ENCODE measurements at places on chromosomes 5 and 9. TPM values are rescaled to one million over a fixed set of nuclear protein-coding genes. Genes with fewer than 3 reads are reported as not detected.
A peak's percentile ranks its signal among the peaks of the same experiment; 100 is the strongest.

DNA sequence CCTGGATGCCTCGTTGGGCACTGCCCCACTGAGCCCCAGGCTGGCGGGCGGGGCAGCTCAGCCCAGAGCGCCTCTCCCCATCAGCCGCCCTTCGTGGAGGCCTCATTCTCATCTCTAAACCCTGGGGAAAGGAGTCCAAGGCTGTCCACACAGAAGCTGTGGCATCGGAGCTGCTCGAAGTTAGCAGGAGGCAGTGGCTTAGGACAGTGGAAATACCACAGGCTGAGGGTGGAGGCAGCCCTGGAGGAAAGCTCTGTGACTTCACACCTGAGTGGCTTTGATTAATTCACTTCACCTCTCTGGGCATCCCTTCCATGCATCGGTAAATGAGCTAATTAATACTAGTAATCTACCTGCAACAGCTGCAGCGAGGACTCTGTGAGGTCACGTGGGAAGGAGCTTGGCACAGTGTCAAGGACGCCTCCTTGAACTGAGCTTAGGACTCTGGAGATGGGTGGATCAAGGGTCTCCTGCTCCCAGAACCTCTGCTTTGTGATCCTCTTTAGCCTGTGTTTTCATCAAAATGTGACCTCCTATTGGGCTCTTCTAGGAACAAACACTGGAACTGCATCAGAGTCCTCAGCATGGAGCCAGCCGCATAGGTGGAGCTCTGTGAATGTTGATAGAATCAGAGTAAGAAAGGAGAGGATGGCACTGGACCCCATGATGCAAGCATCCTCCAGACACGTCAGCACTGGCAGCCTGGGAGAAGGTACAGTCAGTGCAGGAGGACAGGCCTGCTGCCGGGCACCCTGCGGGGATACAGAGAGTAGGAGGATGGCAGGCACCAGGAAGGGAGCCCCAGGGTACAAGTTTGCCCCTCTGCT is 842 bp upstream of the ANGPTL2 start:
- DNase-seq = no peak
- peak overlapping the region; percentile 77 for H3K4me3 ChIP-seq
- H3K27me3 ChIP-seq = no peaks in the 10 kb centered on the region
- peak overlapping the region; percentile 93 for H3K27ac ChIP-seq
- peaks cover 2% of the 10 kb centered on the region for H3K36me3 ChIP-seq

GRCh38 chr5:65811885-65812284 is 89.9 kb downstream of the NLN start:
- no peaks in the 10 kb centered on the region for H3K36me3 ChIP-seq
- no peaks in the 10 kb centered on the region for H3K27me3 ChIP-seq
- H3K4me3 ChIP-seq = no peak overlapping the region
- no peak for DNase-seq
- no peaks in the 10 kb centered on the region for H3K4me1 ChIP-seq
- H3K27ac ChIP-seq = no peak overlapping the region

GRCh38 chr5:76199336-76200318 is 116.4 kb downstream of the SV2C start:
- H3K36me3 ChIP-seq = no peaks in the 10 kb centered on the region
- no peaks in the 10 kb centered on the region for H3K4me1 ChIP-seq
- H3K27me3 ChIP-seq = no peaks in the 10 kb centered on the region
- H3K27ac ChIP-seq = no peak overlapping the region
- H3K4me3 ChIP-seq = no peak overlapping the region
- DNase-seq = no peak

Gene LNPEP
- 35.3 TPM for total RNA-seq

GRCh38 chr5:172707285-172708182 is 63.5 kb downstream of the DUSP1 start:
- H3K27ac ChIP-seq = no peak overlapping the region
- H3K36me3 ChIP-seq = no peaks in the 10 kb centered on the region
- H3K4me1 ChIP-seq = no peaks in the 10 kb centered on the region
- H3K4me3 ChIP-seq = no peak overlapping the region
- no peak for DNase-seq

DNA sequence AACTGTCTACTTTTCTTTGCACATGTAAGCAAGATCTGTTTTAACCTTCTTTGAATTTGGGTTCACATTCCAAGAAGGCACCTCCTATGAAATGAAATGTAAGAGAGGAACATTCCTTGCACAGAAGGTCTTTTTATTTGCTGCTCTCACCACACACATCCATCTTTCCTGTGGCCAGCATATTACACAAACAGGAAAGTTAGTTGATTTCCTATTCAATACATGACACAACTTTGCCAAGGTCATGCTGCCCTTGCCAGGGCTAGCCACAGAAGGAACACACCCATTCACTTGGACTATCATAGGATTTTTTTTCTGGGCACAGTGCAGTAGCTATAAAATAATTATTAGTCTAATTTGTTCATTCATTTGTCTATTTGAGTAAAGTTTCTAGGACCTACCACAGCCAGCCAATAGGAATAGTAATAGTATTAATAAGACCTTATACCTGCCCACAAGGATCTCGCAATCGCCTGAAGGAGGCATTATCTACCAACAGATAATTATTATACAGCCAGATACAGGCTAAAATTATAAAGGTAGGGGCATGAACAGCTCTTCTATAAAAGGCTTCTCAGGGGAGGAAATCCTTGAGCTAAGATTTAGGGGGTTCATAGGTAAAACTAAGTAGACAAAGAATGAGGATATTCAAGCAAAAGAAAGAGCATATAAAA is 78.1 kb upstream of the NREP start:
- no peaks in the 10 kb centered on the region for H3K36me3 ChIP-seq
- H3K4me1 ChIP-seq = no peaks in the 10 kb centered on the region
- no peak overlapping the region for H3K27ac ChIP-seq
- no peak for DNase-seq
- H3K4me3 ChIP-seq = no peak overlapping the region

DNA sequence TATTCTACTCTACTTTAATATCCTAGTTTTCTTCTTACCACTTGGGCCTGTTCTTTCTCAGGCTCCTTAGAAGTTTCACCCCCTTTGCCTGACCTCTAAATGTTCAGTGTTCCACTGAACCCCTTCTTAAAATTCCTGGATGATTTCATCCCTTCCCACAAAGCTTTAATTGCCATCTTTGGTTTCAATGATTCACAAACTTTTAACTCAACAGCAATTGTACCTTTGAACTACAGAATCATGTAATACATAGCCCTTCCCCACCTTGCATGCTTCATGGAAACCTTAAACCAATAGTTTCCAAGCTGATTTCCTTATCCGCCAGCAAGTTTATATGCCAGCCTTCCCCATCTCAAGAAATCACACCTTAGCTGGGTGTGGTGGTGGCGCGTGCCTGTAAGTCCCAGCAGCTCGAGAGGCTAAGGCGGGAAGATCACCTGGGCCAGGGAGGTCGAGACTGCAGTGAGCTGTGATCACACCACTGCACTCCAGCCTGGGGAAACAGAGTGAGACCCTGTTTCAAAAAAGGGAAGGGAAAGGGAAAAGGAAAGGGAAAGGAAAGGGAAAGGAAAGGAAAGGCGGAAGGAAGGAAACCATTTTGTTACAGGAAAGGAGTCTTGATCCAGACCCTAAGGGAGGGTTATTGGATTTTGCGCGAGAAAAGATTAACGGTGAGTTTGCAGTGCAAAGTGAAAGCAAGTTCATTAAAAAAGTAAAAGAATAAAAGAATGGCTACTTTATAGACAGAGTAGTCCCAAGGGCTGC is 1023.7 kb upstream of the DMAC1 start:
- H3K27ac ChIP-seq = no peak overlapping the region
- DNase-seq = no peak
- no peaks in the 10 kb centered on the region for H3K36me3 ChIP-seq

Gene INSL4
- total RNA-seq = not detected

DNA sequence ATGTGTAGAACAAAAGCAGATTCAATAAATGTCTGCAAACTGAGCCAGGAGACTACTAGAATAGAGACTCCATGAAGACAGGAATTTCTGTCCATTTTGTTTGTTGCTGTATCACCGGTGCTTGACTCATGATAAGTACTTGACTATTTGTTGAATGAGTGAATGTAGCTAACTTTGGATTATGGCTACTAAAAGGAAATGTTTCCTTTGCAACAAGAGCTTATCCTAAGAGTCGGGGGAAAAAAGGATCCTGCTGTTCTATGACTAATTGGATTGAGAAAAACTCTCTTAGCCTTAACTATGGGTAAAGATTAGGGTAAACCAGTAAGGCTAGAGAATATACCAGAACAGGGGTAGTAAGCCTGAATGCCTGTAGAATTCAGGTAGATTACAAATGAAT is 3.5 kb downstream of the PAIP1 start:
- H3K4me1 ChIP-seq = peaks cover 25% of the 10 kb centered on the region
- DNase-seq = no peak
- H3K36me3 ChIP-seq = peaks cover 8% of the 10 kb centered on the region
- H3K4me3 ChIP-seq = no peak overlapping the region

GRCh38 chr9:91433180-91433579 is 9.5 kb upstream of the NFIL3 start:
- no peak overlapping the region for H3K27ac ChIP-seq
- no peak overlapping the region for H3K4me3 ChIP-seq
- no peaks in the 10 kb centered on the region for H3K36me3 ChIP-seq
- DNase-seq = no peak

Gene CDH9
- total RNA-seq = not detected

DNA sequence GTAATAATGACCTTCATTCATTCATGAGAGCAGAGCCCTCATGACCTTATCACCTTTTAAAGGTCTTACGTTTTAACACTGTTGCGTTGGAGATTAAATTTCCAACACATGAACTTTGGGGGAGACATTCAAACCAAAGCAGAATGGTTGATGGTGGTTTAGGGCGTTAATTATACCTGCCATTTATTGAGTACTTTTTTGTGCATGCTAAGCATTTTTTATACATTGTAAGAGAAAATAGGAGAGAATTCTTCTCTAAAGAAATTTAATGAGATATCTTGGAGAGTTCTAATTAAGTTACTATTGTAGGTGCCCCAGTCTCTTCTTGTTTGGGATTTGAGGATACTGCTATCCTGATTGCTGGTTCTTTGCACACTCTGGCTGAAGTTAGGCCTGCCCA is 12.4 kb downstream of the AP3S1 start:
- H3K27ac ChIP-seq = no peak overlapping the region
- no peak overlapping the region for H3K4me3 ChIP-seq
- no peaks in the 10 kb centered on the region for H3K36me3 ChIP-seq
- H3K27me3 ChIP-seq = no peaks in the 10 kb centered on the region
- DNase-seq = no peak

DNA sequence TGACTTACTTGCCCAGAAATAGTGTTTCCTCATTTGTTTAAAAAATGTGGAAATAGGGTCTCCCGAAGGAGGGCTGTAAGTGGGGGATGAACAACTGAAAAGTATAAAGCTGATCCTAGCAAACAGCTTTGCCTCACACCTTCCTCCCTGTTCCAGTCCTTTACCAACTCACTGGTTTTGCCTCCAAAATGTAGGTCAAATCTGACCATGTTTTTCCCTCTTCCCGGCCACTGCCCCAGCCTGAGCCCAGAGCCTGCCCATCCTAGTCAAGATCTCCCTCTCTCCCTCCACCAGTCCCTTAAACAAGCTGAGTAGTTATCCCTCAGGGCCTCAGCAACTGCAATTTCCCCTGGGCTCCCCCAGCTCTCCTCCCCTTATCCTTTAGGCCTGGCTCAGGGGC is 82.4 kb upstream of the FBXW11 start:
- H3K4me3 ChIP-seq = no peak overlapping the region
- peaks cover 6% of the 10 kb centered on the region for H3K36me3 ChIP-seq
- H3K4me1 ChIP-seq = no peaks in the 10 kb centered on the region
- DNase-seq = no peak

DNA sequence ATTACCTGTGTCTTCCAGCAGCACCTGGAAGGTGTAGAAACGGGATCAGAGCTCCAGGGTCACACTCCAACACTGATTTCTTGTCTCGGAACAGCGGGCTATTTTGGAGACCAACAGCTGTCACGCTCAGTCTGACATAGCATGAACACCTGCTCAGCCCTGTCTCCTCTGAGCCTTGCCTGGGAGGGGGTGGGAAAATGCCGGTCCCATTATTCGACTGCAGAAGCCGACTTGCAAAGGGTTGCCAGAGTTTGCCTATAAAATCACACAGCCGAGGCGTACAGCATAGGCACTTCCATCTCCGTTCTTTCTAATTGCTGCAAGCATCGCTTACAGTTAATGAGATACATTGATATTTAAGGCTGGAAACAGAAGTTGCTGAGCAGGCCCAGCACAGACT is 300.8 kb upstream of the MSX2 start:
- no peak overlapping the region for H3K27ac ChIP-seq
- H3K4me3 ChIP-seq = no peak overlapping the region
- no peaks in the 10 kb centered on the region for H3K4me1 ChIP-seq
- DNase-seq = no peak

DNA sequence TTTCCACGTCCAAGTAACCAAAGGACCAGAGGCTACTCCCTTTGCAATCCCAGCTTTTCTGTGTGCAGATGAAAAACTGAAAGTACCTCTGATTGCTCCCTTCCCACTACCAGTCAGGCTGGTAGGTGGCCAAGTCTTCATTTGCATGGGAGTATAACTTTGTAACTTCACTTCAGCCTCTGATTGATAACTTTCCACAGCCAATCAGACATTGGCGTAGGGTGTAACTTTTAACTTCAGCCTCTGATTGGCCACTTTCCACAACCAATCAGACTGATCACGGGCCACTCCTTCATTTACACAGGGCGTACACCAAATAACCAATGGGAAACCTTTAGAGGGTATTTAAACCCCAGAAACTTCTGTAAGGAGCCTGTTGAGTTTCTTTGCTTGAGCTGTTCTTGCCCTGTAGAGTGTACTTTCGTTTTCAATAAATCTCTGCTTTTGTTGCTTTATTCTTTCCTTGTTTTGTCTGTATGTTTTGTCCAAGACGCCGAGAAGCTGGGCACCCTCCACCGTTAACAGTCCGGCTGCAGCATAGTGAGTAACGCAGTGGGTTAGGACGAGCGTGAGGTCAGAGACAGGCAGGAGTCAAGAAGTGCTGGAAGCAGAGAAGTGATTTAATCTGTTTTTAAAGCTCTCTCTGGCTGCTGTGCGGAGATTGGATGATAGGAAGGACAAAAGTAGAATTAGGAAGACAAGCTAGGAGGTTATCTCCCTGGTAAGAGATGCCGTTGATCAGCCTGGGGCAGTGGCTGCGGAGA is 3.5 kb upstream of the EXOSC2 start:
- peak; percentile 86 for DNase-seq
- H3K36me3 ChIP-seq = no peaks in the 10 kb centered on the region
- H3K27ac ChIP-seq = peak overlapping the region; percentile 71
- no peaks in the 10 kb centered on the region for H3K27me3 ChIP-seq

DNA sequence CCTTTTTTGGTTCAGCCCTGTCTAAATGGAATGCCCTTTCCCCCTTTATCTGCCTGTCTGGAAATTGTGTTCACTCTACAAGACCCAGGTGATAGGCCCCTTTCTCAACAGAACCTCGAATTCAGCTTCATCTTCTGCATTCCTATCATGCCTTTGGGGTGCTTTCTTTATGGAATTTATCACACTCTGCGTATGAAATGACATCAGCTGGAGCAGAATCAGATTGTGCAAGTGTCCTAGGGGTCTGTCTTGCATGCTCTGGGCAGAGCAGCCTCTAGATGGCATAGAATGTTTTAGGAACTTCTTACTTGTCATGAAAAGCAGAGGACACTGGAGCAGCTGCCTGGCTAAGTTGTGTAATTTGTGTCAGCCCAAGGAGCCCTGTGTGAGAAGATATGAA is 84.9 kb downstream of the ISL1 start:
- H3K27me3 ChIP-seq = no peaks in the 10 kb centered on the region
- H3K4me1 ChIP-seq = no peaks in the 10 kb centered on the region
- DNase-seq = no peak
- no peak overlapping the region for H3K27ac ChIP-seq
- no peaks in the 10 kb centered on the region for H3K36me3 ChIP-seq

- H3K4me3 ChIP-seq = no peak overlapping the region
- no peaks in the 10 kb centered on the region for H3K27me3 ChIP-seq
- no peak for DNase-seq
- H3K4me1 ChIP-seq = no peaks in the 10 kb centered on the region
These were observed 136.4 kb downstream of the CACNA1B start for GRCh38 chr9:138013836-138014562.
